Epithelial cell of alveolus of lung (primary cell): ENCODE measurements at places on chromosomes 4 and X. TPM values are rescaled to one million over a fixed set of nuclear protein-coding genes. Genes with fewer than 3 reads are reported as not detected.

MAGEC2 gene
- not detected in 2 replicates for total RNA-seq

UCP1 gene
- total RNA-seq = not detected in 2 replicates

NIPAL1 gene
- 3.4 TPM in 1 of 2 replicates, not detected in the other for total RNA-seq

DGAT2L6 gene
- total RNA-seq = not detected in 2 replicates

ARMCX4 gene
- 3.1 and 4.4 TPM in 2 replicates for total RNA-seq

ITIH6 gene
- not detected in 2 replicates for total RNA-seq

SUPT20HL1 gene
- not detected in 2 replicates for total RNA-seq

ERAS gene
- not detected in 2 replicates for total RNA-seq
